B cell (primary cell): ENCODE measurements at places on chromosomes 13 and 19. TPM values are rescaled to one million over a fixed set of nuclear protein-coding genes. Genes with fewer than 3 reads are reported as not detected.

GRCh38 chr19:38508507-38508906, 75.0 kb downstream of the RYR1 start:
- DNase-seq = no peak

The FAM174C gene
- total RNA-seq = 34.5 and 41.1 TPM in 2 replicates

The TTC9B gene
- not detected in 2 replicates for total RNA-seq

The SOX1 gene
- not detected in 2 replicates for total RNA-seq
